ENCODE measurements at places on chromosomes 4 and X.

DNA sequence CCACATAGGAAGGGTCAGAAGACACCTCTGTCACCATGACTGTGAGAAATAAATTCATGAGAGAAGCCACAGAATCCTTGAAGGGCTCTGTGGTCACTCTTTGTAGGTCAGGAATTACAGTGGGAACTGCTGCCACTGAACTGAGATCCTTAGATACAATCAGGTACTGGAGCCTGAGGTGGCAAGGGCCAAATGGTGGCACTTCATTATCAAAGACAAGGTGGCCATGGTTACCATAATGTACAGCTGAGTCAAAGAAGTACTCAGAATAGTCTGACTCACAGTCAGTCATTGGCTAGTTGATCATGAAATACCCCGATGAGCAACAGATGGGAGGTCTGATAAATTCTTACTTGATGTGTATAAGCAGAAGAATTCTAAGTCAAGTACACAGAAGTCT, 131.9 kb downstream of the RTL3 start:
- DNase-seq = no peak

GRCh38 chr4:123786163-123786915, 389.7 kb downstream of the SPRY1 start:
- DNase-seq = no peak

DNA sequence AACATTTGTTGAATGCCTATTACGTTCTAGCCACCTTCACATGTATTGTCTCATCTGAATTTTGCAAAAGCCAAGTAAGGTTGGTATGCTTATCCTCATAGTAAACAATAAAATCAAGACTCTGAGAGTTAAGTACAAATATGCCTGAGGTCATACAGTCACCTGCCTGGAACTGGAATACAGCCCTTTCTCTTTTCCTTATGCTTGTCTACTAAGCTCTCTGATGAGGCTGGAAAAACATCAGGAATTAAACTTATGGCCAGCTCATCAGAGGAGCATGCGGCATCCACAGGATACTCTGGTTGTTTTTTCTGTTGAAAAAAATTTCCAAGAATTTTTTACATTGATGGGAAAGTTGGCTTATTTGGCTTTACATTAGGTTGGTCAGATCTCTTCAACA, 35.5 kb downstream of the NCAPG start:
- DNase-seq = no peak

DNA sequence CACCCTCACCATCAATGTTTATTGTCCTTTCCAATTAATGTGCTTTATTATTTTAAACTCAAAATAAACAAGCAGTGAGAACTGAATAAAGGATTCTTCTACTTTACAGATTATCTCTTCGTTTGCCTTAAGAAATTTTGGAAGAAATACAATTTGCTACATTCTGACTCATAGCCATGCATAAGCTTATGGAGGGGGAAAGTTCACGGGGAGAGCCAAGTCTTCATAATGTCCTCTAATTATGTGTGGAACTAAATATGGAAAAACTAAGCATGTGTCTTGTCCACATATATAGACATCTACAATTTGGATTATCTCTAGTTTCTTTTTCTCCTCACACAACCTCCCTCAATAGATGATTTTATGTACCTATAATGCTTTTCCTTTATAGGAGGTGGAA, 17.5 kb downstream of the CXCL13 start:
- no peak for DNase-seq

GRCh38 chrX:49862093-49862492, 17.2 kb upstream of the USP27X start:
- no peak for DNase-seq

GRCh38 chr4:187965726-187966125, 29.8 kb upstream of the ZFP42 start:
- no peak for DNase-seq

GRCh38 chr4:170374770-170375169, 285.0 kb upstream of the AADAT start:
- no peak for DNase-seq

DNA sequence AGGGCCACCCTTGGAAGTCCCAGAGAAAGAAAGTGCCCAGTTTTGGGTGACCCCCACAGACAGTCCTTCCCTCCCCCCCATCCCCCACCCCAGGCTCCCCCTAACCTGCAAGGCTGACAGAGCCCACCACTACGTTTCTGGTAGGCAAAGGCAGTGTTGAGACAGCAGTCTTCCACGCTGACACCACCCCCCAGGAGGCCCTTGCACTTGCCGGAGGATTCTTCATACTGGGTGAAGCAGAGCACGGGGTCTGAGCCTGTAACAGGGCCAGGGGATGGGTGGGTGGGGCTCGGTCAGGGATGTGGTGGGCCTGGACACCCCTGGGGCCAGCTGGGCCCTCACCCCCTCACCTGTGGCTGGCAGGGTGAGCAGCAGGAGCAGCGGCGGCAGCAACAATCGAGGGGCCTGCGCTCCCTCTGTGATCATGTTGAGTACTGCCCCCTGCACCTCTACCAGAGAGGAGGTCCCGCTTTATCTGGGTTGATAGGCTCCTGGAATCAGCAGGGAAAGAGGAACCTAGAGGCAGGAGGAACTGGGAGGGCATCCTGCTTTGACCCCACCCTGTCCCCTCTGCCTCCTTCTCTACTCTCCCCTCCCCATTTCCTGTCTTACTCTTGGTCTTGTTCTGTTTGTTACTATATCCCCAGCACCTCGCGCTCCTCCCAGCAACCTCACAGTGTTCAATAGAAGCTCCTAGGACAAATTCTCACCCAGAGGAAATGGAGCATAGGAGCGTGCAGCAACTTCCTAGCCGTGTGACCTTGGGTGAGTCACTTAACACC, at the start of gene CFP:
Gene CFP (minus strand): TSS at position 512 of the 782 bp plus-strand sequence. CDS start 86 bp downstream, at position 426.
- DNase-seq = peak; percentile 48

- DNase-seq = no peak
Measured at GRCh38 chr4:85478576-85478975, 3.6 kb downstream of the ARHGAP24 start.

GRCh38 chr4:4637710-4638109, 95.9 kb upstream of the STX18 start:
- no peak for DNase-seq

- DNase-seq = no peak
Measured at GRCh38 chr4:139392797-139393196, 61.1 kb upstream of the RAB33B start.

- DNase-seq = no peak
Measured at GRCh38 chr4:112516471-112517066, 589 bp upstream of the NEUROG2 start.

- DNase-seq = no peak
Measured at GRCh38 chr4:93475730-93476129, 352.8 kb upstream of the ATOH1 start.

GRCh38 chrX:108199041-108199440, 107.5 kb downstream of the ATG4A start:
- DNase-seq = no peak

- no peak for DNase-seq
Measured at GRCh38 chr4:83138946-83139345, 24.4 kb upstream of the PLAC8 start.

DNA sequence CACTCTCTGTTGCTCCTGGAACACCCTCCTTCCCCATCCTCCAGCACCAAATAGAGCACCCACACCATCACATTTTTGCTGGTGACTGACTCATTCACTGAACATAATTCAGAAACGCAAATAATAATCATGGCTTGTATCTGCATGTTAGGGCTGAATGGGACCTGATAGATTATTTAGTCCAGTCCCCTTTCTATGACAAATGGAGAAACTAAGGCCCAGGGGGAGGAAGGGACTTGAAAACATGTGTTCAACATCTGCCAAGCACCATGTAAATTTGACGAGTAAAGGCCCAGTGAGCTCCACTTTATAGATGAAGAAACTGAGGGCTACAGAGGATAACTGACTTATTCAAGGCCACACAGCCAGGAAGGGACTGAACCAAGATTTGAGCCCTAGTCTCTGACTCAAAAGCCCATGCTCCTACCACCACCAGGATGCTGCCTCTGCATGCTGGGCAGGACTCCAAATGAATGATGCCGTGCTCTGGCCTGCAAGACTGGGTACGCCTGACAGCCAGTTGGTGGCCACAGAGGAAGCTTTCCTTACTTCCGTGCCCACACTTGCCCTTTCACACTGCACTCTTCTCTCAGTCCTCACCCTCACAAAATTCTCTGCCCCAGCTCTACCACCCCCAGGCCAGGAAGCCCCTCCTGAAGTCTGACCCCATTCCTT, 133.3 kb upstream of the PJA1 start:
- DNase-seq = no peak

DNA sequence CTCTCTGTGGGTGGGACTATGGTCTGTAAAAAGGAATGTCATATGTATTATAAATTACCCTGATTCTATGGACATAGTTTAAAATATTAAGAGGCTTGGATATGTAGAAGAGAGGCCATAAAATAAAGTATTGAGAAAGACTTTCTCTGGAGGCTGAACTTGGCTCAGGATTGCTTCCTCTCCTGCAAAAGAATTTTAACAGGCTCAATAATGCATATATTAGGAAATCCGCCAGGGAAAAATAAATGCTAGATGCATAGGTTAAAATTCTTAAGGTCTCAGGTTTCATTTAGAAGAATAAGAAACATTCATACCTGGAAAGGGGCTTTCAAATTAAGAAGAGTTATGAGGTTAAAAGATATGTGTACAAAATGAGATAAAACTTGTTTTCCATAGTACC, 424.3 kb downstream of the ARAP2 start:
- no peak for DNase-seq

DNA sequence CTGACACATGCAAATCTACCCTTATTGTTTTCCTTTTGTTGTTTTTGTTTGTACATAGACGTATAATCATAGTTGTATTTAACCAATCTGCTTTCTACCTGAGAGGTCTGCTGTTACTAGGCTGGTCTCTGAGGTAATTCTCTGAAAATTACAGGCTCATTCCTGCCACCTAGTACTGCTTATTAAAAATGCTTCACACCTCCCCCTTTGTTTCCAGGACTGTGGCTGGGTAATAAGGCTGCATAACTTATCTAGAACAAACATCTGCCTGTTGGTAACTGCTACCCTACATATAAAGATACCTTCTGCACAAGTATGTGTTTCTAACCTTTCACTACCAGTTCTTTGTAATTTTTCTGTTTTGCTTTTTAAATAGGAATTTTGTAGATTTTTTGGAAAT, 34.2 kb downstream of the COX7B2 start:
- no peak for DNase-seq

DNA sequence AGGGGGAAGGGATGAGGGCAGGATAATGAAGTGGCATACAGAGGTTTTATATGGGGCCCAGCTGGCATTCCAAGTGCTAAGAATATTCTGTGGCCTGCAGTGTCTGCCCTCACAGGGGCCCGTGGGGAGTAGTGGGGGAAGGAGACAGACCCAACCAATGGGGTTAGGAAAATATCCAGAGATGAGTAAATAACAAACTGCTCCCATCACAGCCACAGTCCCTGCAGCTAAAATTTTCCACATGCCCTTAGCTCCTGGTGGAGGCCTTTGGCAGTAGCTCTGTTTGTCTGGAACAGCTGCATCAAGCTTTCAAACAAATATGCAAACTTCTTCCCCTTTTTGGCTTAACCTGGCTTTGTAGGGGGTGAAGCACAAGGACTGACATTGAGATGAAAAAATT, 3.1 kb downstream of the SRPX2 start:
- DNase-seq = no peak

DNA sequence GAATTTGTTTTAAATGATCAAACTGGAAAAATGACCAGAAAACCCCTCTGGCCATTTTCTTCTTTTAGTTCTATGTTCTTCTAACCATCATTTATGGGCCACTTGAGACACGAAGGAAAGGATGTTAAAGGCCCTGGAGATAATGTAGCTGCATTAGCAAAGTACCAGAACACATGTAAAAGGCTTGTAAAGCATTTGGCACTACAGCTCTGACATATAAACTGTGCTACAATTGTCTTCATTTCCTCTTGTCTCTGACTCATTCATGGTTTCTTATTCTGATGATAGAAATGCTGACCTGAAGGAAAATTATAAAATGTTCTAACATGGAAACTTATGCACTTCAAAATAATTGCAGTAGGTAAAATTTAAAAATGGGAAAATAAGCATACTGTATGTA, 388.7 kb downstream of the FAT4 start:
- no peak for DNase-seq

- DNase-seq = no peak
Measured at GRCh38 chr4:3613967-3614730, 81.9 kb upstream of the LRPAP1 start.

GRCh38 chr4:48635310-48635709, 144.8 kb downstream of the FRYL start:
- peak; percentile 41 for DNase-seq

- DNase-seq = no peak
Measured at GRCh38 chrX:68978255-68978654, 149.4 kb downstream of the EFNB1 start.

GRCh38 chr4:164467493-164467892, 286.4 kb upstream of the SMIM31 start:
- no peak for DNase-seq

GRCh38 chrX:31314921-31315320, 243.1 kb upstream of the FTHL17 start:
- DNase-seq = no peak

DNA sequence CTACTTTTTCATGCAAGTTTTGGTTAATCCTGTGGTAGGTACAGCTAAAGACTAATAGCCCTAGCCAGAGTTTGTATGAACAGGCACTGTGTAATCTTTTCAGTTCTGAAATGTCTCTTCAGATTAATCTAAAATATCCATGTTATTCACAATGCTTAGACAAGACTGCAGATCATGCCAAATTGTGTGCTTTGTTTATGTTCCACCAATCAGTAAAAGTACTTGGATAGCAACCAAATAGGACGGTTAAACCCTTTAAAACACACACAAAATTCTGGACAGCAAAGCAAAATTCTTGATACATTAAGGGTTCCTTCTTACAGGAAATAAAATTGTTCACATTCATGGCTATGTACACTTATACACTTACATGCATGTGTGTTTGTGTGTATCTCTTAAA, 139.1 kb downstream of the KLHL13 start:
- no peak for DNase-seq

GRCh38 chrX:108310506-108310905, 127.7 kb downstream of the COL4A6 start:
- no peak for DNase-seq

DNA sequence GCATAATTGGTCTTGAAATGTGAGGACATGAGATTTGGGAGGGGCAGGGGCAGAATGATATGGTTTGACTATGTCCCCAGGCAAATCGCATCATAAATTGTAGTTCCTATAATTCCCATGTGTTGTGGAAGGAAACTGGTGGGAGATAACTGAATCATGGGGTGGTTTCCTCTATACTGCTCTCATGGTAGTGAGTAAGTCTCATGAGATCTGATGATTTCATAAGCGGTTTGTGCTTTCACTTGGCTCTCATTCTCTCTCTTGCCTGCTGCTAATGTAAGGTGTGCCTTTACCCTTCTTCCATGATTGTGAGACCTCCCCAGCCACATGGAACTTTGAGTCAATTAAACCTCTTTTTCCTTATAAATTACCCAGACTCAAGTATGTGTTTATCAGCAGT, 2595.9 kb downstream of the PCDH7 start:
- DNase-seq = no peak

GRCh38 chr4:85970535-85970934, 389.3 kb downstream of the MAPK10 start:
- DNase-seq = no peak

- DNase-seq = no peak
Measured at GRCh38 chr4:87982446-87983010, 7.0 kb downstream of the SPP1 start.

- DNase-seq = no peak
Measured at GRCh38 chrX:148601034-148601433, 100.6 kb downstream of the AFF2 start.
